Hepatocyte (in vitro differentiated cells): ENCODE measurements at places on chromosomes 16 and 17.

GRCh38 chr17:35467824-35468223 lies 19.3 kb upstream of the SLFN13 start:
- no peak for DNase-seq

DNA sequence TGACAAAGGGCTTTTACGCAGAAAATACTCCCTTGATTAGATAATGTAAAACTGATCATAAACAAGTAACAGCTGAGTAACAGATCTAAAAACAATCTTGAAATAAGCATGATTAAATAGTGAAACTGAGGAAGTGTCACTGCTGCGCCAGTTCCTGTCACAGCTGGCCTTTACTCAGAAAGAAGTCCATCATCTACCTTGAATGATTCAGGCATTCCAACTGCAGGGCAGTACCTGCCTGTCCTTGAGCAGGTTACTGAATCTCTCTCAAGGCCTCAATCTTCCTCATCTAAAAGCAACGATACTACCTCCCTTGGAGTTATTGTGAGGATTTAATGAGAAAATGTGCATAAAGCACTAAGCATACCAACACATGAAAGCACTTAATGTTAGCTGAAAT lies 12.7 kb downstream of the PHLPP2 start:
- no peak for DNase-seq

- no peak for DNase-seq
These were observed 777 bp downstream of the FOXN1 start for GRCh38 chr17:28506763-28507487.

DNA sequence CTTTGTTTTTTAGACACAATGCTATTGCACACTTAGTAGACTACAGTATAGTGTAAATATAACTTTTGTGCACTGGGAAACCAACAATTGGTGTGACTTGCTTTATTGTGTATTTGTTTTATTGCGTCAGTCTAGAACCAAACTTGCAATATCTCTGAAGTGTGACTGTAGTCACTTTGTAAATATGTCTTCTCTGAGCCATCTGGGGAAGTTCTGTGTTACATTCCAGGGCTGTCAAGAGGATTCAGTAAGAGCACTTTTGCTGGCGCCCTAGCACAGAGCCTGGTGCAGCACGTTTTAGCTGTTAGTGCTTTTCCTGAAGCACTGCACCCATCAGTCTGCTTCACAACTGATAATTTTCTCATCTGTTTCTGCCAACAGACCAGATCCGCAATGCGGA lies 73.2 kb downstream of the NT5M start:
- DNase-seq: peak; percentile 41

GRCh38 chr17:28193241-28193640 lies 125.8 kb upstream of the TMEM97 start:
- no peak for DNase-seq

DNA sequence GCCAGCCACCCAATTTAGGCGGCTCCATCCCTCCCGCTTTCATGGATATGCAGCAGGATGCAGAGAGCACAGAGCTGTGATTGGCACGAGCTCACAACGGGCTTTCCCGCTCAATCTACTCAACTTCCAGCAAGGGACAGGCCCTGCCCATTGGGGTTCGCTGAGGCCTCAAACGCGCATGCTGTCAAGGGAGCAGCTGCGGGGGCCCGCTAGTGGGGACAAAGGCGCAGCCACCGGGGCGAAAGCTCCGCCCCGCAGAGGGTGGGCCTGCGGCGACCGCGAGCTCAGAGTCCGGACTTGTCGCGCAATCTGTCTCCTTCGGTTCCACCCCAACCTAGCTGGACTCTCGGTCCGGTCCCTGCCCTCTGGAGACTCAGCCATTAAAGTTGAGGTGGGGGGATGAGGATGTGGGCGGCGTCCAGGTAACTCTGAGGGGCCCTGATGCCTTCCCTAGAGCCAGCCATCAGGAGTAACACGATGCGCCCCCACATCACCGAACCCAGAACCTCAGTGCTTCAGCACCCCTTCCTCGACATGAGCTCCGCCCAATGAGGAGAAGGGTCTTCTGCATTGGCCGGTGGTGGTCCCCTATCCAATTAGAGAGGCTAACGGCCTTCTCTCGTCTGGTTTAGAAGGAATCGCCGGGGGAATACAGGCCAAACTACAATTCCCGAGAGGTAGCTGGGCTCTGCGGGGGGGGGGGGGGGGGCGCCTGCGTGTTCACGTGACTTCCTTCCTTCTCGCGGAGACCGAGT lies 489 bp upstream of the NFATC3 start:
- DNase-seq: peak; percentile 95

GRCh38 chr16:89426736-89427530 lies 63.4 kb downstream of the ANKRD11 start:
- no peak for DNase-seq

GRCh38 chr16:23207485-23207884 lies 24.9 kb downstream of the SCNN1G start:
- DNase-seq: no peak

DNA sequence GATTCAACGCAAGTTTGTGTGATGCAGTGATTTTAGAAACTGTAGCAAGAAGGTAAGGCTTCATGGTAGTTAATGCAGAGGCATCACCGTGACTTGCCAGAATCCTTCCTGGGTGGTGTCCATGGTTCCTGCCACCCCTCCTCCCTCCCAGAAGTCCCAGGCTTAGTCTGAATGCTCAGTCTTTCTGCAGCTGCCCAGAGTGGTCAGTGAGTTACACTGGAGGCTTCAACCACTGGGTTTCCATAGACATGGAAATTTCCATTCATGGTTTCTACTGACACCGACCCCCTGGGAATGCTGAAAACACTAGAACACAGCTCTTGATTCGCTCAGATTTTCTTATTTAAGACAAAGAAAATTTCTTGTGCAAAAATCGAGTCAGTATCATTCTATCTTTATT lies 159.4 kb upstream of the HSBP1 start:
- no peak for DNase-seq

DNA sequence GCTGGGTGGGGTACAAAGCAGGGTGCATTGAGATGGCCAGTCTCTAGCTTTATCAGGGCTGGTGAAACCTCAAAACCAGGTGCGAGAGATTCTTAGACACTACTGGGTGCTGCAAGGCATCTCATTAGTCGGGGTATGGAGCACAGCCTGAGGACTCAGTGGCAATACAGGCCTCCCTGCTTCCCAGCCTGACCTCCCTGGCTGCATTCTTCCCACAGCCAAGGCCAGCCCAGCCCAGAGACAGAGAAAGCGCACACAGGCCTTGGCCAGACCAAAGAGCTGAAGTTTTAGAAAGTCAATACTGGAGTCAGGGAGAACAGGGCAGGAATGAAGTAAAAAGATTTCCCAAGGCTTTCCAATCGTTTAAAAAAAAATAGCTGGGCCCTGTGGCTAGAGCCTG lies 12.5 kb downstream of the HNF1B start:
- no peak for DNase-seq

- peak; percentile 93 for DNase-seq
These were observed at the start of gene PRKCA for GRCh38 chr17:66301864-66302741. Gene PRKCA, plus strand, starts transcription at chr17:66302613.

GRCh38 chr17:7440113-7440833 lies 961 bp downstream of the FGF11 start:
- peak; percentile 78 for DNase-seq

GRCh38 chr16:64384636-64385035 lies 737.2 kb downstream of the CDH11 start:
- no peak for DNase-seq

DNA sequence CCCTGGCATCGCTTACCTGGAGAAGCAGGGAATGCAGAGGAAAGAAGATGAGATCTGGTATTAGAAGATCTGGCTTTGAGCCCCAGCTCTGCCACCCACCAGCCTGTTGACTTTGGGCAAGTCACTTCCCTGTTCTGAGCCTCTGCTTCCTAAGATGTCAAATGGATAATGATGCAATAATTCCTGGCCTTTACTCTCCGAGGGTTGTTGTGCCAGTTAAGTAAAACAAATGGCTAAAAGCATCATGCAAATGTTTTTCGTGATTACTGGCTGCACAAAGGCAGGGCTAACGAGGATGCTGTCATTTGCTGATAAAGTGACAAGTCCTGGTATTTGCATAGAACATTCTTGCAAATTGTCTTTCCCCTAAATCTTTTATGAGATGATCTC lies 1.3 kb upstream of the ZNF821 start:
- DNase-seq: no peak

DNA sequence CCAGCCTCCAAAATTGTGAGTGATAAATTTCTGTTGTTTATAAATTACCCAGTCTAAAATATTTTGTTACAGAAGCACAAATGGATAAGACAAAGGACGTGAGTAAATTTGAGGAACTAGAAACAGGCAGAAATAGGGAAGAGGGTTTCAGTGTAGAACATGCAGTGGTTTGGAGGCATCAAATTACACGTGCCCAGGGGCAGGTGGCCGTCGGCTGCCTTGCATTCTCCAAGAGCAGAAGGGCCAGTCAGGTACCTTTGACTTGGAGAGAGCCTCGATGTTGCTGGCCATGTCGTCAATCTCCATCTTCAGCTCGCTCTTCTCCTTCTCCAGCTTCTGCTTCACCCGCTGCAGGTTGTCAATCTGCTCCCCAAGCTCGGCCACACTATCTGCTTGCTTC lies 54.3 kb downstream of the MYH13 start:
- DNase-seq: no peak

GRCh38 chr16:23288209-23288608 lies 13.9 kb upstream of the SCNN1B start:
- no peak for DNase-seq

GRCh38 chr17:76784926-76785325 lies 47.0 kb downstream of the MFSD11 start:
- no peak for DNase-seq

- no peak for DNase-seq
These were observed 12.0 kb downstream of the FAM83G start for GRCh38 chr17:18992454-18993130.

DNA sequence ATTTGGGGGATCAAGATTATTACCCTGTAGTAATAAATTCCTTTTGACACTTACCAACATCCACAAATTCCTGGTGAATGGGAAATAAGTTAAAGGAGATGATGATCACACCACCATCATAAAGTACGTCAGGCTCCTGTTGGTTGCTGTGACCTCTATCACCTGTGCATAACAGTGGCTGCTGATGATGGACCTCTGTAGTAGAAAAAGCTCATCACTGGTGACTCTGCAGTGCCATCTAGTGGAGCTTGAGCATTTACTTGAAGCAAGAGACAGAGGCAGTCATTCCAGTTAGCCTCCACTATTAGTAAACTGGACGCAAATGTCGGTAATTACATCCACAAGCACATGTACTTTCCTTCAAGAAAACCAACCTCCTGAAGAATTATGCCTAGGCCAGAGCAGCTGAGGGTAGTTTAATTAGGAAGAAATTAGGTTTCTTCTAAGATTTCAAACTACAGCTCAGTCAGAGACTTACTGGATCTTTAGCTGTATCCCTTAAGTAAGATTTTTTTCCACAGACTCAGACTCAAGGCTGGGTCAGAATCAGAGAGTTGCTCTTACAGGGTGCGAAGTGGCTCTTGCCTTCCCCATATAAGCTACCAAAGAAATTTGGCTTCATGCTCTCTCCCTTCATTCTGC lies 39.3 kb downstream of the CYB561 start:
- DNase-seq: peak; percentile 92

DNA sequence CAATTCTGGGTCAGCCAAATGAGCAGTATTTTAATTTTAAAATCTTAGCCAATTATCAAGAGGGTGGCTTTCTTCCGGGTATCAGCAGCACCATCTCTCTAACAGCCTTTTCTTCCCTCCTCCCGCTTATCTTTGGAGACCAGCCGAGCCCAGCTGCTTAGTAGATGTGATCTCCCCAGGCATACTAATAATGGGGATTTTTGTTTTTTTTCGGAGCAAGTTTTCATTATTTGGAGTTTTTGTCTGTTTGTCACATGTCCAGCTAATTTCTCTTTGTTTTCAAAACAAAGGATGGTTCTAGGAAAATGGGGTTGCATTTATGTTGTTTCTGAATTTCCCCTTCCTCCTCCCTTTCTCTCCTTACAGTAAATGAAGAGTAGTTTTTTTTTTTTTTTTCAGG lies 170.5 kb upstream of the MPHOSPH6 start:
- no peak for DNase-seq

DNA sequence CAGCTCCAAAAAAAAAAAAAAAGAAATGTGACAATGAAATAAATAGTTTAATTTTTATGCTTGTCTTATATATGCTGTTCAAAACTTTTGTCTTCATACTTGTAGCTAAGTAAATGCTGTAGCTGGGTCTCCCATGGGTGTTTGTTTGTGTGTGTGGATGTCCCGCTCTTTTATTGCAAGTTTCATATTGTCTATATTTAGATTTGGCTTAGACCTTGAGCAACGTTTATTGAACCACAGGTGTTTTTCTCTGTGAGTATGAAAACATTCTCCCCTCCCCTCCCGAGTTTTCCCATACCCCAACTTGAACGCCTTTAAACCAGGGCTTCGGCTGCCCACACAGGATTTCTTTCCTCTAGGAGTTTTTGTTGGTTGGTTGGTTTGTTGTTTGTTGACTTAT lies 45.2 kb downstream of the MFSD11 start:
- no peak for DNase-seq

DNA sequence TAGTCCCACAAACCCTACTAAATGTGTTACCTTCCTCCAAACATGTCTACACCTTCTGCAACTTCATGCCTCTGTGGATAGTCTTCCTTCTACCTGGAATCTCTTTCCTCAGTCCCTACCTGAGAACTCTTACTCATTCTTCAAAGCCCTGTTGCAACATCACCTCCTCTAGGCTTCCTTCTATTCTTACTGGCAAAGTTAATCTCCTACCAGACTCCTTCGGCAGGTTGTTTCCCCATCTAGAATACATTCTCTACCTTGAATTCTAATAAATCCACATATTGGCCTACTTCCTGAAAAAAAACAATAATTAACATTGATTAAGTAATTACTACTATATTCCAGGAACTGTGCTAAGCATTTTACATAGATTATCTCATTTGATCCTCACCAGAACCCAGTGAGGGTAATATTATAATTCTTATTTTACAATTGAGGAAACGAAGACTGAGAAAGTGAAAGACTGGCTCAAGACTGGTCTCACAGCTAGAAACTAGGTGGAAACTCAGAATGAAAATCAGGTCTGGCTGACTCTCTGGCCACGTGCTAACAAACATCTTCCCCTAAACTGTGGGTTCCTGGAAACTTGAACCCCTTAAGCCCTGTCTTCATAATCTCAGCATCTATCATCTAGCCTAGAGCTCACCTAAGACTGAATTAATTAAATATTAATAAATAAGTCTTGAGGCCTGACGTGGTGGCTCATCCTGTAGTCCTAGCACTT lies 4.6 kb upstream of the STAT3 start:
- DNase-seq: peak; percentile 39

GRCh38 chr17:14470417-14470816 lies 169.5 kb downstream of the HS3ST3B1 start:
- DNase-seq: no peak

DNA sequence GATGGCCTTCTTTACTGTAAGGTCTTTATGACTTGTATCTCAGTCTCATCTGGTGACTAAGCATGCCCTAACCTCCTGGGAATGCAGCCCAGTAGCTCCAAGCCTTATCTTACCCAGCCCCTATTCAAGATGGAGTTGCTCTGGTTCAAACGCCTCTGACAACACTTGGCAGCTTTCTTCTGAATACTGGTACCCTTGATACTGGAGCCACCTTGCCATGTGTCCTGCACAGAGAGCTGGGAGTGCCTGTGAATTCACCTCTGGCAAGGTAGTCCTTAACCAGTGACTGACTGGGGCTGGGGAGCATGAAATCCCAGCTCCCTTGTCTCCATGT lies 17.2 kb downstream of the NUDT7 start:
- DNase-seq: no peak

GRCh38 chr17:18028952-18029540 lies 9.9 kb downstream of the ATPAF2 start:
- DNase-seq: no peak

- DNase-seq: peak; percentile 52
These were observed 80.0 kb downstream of the CDRT15 start for GRCh38 chr17:14156689-14157088.

- no peak for DNase-seq
These were observed 48.8 kb downstream of the SPACA3 start for GRCh38 chr17:33040461-33040860.

- peak; percentile 87 for DNase-seq
These were observed 230.9 kb downstream of the MRTFB start for GRCh38 chr16:14302031-14302398.
